Glomerular endothelial cell (primary cell): ENCODE measurements at places on chromosomes 1 and 21. TPM values are rescaled to one million over a fixed set of nuclear protein-coding genes. Genes with fewer than 3 reads are reported as not detected.

The NBPF4 gene
- not detected in 2 replicates for total RNA-seq

The GPX7 gene
- total RNA-seq, result 19.5 and 36.8 TPM in 2 replicates

The MIXL1 gene
- total RNA-seq, result 0.10 and 1.6 TPM in 2 replicates

The C1orf116 gene
- 0.53 TPM in 1 of 2 replicates, not detected in the other for total RNA-seq

The GJB5 gene
- not detected in 2 replicates for total RNA-seq

The TRNP1 gene
- 65.4 and 169 TPM in 2 replicates for total RNA-seq
